ENCODE measurements at places on chromosomes 7 and 10.

- DNase-seq = no peak
Observed at GRCh38 chr7:105315357-105315756, 73.4 kb downstream of the SRPK2 start.

DNA sequence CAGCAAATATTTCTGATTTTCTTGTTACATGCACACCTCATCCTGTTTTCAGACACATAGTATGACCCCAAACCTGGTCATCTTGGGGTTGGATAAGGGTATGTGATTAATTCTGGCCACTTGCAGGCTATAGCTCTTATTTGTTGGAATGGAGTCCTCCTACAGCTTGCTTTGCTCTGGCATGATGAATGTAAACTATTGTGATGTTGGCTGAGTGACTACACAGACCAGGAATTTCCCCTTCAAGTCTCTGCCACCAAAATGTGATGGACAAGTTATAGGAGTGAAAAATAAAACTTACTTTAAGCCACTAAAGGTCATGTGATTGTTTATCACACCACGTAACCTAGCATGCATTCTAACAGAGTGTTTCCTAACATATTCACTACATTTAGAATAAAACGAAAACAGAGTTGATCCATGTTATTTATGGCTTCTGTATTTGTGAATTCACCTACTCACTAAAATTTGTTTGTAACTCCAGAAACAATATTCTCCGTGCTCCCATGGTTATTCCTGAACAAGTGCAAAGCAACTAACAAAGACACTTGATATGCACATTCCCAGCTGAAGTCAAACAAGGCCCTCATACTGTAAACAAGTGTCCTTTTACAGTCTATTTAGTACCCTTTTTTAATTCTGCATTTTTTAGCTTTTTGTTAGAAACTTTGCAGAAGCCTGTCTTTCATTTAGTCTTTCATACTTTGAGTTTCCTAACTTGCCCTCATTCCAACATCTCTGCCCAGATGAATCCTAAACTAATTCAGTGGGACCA, 599.2 kb upstream of the PCDH15 start:
- DNase-seq = no peak

DNA sequence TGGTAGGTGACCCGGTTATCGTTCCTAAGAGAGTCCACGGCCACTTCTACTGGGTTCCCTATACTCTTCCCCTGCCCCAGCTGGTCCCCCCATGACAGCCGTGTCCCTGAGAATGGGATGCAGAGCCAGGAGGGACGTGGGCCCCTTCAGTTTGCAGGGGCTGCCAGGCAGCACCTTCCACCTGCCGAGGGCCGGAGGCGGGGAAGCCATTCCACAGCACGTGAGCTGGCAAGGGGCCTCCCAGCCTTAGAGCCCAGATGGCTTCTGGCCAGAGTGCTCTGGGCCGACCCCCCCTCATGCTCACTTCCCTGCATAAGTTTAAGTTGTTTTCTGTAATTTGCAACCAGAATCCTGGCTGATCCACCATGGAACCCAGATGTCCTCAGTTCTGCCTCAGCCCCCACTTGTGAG, 39.0 kb downstream of the DIP2C start:
- no peak for DNase-seq

DNA sequence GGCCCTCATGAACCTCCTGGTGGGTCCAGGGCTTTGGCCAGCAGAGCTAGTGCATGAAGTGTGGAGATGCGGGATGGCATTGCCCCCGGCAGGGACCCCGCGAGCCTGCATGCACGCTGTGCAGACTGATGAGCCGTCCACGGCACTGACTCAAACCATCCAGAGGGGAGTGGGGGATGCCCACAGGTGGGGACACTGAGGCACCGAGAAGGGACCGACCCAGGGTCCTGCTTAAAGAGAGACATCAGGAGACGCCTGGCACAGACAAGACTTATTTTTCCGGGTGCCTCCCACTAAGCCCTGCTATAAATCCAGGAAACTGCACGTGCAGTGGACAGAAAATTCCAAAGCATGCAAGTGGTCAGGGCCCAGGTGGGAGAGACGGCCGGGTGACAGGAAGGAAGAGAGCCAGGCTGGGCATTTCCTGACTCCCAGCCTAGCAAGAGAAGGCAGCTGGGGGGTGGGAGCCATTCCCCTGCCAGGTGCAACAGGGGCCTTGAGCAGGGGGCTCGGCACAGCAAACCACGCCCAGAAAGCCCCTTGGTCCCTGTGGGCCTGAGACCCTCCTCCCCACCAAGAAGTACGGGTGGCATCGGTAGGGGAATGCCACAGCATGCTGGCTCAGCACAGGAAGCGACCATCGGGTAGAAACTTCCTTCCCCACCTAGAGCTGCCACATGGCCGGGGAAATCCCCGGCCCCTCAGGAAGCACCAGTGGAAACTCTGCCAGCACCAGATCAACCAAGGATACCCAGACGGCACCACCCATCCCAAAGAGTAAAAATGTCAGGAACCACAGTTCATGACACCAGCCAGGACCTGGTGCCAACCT, 91.5 kb downstream of the FOXL3 start:
- DNase-seq = no peak

DNA sequence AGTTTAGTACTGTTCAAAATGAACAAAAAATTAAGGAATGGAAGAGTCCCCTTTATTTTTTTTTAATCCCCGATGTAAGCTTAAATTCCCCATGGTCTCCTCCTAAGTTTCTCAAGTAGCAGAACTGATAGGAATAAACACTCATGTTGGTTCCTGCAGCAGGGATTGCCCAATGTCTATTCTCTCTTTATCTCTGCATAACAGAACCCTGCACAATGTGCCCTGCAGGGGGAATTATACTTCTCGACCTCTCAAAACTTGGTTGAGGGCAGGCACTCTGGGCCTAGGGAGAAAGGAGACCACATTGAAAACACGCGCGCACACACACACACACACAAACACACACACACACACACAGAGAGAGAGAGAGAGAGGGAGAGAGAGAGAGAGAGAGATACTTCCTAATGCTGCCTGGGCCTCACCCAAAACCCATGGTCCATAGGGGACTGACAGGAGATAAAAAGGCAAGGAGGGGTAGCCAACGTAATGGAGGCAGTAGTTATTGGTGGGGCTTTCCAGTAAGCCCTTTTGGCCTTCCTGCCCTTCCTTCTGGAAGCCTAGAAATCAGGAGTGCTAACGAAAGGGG, 22.7 kb downstream of the JAZF1 start:
- no peak for DNase-seq

- DNase-seq = no peak
Observed at GRCh38 chr10:102656026-102656425, 11.7 kb downstream of the TRIM8 start.

GRCh38 chr10:79355420-79356017, 8.2 kb downstream of the PPIF start:
- no peak for DNase-seq

GRCh38 chr10:132414402-132415016, 17.5 kb downstream of the PWWP2B start:
- no peak for DNase-seq

DNA sequence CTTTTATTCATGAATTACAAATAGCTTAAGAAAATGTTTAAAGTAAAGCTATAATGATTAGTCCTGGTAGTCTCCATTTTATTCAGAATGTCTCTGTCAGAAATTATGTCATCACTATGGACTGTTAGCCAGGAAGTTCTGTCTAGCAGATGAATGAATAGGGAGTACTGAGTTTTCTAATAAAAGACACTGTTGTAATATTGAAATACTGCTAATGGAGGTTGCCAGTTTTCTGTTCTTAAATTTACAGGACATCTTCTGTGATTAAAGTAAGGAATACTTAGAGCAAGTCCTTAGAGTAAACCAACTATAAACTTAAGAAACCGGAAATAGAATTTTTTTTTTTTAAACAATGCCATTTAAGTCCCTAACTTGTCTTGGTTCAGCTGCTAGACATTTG, 309.8 kb downstream of the ADK start:
- DNase-seq = no peak

GRCh38 chr10:131758062-131758938, 142.5 kb upstream of the PPP2R2D start:
- no peak for DNase-seq

DNA sequence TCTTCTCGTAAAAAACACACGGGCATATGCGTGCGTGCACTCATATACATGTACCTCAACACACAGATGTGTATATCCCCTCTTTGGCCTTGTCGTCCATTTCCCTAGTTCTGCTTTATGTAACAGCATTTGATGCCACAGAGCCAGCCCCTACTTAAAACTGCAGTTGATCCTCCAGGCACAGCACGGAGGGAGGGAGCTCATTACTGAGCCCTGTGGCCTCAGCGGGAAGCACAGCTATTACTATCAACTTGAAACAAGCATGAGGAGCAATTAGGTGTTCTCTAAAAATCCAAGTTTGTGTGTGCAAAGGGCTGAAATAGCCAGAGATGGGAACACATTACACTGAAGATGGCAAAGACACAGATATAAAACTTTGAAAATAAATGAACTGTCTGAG, 580.9 kb downstream of the GLRX3 start:
- DNase-seq = no peak

DNA sequence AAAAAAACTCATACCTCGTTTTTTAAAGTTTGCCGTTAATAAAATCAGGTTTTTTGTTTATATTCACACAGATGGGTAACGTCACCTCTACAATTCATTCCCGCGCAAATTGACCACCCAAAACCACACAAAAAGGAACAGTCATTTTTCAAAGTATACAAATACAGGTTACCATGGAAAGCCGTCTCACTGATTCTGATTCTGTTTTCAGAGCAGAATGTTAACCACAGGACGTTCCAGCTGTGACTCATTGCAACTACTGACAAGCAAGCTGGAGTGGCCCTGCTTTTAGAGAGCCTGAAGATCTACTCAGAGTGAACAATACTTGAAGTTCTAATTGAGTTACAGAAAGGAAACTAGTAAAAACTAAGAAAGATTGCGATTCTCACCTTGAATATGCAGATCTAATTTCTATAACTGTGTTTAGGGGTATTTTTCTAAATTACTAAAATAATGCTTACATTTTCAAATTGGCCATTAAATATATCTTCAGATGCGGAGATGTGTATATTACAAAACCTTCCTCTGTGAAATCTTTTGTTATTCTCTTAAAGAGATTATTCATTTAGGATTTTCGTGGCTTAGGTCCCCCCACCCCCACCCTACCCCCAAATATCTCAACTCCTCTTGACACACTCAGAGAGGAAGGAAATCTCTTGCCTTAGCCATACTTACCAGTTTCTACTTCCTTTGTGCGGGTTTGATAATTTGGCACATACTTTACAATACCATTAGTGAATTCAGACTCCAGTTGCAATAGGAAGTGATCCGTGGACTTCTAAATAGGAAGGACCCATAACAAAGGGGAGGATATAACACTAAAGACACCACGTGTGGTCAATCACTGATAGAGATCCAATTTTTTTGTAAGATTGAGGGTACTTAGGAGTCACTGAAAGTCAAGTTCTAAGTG, 106.0 kb downstream of the CUBN start:
- DNase-seq = peak; percentile 52

DNA sequence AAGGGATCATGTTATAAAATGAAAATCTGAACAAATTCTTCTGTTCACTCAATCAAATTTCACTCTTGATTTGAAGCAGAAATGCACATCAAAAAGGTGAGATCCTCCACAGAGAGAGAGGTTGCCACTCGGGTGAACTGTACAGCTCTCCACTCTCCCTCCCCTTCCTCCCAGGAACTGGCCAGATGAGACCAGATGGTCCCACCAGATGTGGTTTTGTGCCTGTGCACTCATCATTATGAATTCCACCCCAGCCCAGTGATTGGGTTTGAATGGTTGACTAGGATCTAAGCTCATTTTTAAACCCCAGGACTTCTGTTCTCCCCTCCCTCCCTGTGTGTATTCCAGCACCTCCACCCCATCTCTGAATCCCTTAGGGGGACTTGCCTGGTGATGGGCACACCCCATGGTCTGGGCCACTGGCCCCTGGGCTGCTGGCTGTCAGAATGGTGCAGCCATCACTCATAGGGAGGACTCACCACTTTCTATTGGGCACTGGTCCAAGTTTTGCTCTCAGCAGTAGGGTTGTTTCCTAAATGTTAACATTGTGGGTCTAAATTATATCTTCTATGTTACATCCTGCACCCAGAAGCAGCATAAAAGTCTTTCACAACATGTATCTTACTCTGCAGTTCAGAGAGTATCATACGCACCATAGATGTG, 393.1 kb downstream of the TNS3 start:
- no peak for DNase-seq
